ENCODE measurements at places on chromosomes 5 and 9. TPM values are rescaled to one million over a fixed set of nuclear protein-coding genes. Genes with fewer than 3 reads are reported as not detected.

GRCh38 chr5:161311146-161311708 lies 235.3 kb downstream of the GABRB2 start:
- DNase-seq: no peak

The NME5 gene
- total RNA-seq: not detected

The PCDH12 gene
- total RNA-seq: not detected

GRCh38 chr9:133202145-133202513 lies 6.9 kb downstream of the OBP2B start:
- no peak for DNase-seq

The LURAP1L gene
- not detected for total RNA-seq

All from OCI-LY7 (cell line).